Effector CD4-positive, alpha-beta T cell (primary cell): ENCODE measurements at places on chromosomes 1 and 21.

DNA sequence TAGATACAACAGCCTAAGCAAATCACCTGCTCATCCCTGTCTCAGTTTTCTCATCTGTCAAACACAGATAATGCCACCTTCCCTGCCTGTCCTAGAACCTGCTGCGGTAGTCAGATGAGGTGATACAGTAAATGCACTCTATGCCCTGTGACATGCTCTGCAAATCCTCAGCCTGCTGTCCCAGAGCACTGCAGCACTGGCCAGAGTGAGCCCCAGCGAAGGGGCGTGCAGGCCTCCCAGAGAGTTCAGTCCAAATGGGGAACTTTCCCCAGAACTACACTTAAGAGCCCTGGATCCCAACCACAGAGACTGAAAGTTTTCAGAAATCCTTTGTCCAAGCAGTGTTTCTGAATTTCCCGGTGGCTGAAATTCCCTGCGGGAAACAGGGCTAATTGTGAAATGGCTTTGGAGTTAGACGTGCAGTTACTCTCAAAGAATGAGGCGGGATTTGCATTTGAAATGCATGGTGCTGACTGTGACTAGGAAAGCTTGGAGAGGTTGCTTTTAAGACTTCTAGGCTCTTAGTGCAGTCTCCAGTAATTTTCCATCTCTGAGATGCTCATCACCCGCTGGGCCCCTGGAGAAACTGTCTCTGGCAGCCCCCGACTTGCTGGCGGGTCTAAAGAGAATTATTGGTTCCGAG is 206.5 kb upstream of the AJAP1 start:
- DNase-seq: no peak

DNA sequence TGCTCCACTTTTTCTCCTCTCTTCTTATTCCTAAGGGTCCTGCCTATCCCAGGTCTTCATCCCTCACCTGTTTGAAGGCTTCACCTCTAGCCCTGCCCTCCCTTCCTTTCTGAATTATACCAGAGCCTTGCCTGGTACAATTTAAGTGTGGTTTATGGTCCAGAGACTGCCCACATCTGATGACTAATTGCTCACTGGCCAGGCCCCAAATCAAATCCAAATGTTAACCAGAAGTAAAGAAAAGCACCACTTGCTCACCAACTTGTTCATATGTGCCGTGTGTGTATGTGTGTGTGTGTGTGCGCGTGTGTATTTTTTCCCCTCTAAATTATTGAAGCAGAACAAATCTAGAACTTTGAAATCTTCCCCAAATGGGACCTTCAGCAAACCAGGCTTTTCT is 26.4 kb downstream of the MYOM3 start:
- no peak for DNase-seq

DNA sequence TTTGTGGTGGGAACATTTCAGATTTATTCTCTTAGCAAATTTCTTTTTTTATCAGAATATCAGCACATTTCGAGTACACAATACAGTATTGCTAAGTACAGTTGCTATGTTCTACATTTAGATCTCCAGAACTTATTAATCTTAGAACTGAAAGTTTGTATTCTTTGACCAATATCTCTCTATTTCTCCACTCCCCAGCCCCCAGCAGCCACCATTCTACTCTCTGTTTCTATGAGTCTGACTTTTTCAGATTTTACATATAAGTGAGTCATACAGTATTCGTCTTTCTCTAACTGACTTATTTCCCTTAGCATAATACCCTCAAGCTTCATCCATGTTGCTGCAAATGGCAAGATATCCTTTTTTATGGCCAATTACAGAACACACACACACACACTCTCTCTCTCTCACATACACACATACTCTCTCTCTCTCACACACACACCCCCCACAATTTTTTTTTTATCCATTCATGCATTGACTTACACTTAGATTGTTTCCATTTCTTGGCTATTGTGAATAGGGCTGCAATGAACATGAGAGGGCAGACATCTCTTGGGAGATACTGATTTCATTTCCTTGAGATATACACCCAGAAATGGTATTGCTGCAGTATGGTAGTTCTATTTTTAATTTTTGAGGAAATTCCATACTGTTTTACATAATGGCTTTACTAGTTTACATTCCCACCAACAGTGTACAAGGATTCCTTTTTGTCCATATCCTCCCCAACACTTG is 15.7 kb downstream of the RPTN start:
- DNase-seq: no peak

GRCh38 chr1:40901886-40902852 is 40.0 kb upstream of the CITED4 start:
- no peak for DNase-seq

- no peak for DNase-seq
These were observed 16.7 kb upstream of the FAM110D start for GRCh38 chr1:26142159-26142558.

GRCh38 chr21:44348861-44349260 is 4.6 kb upstream of the TRPM2 start:
- DNase-seq: no peak

DNA sequence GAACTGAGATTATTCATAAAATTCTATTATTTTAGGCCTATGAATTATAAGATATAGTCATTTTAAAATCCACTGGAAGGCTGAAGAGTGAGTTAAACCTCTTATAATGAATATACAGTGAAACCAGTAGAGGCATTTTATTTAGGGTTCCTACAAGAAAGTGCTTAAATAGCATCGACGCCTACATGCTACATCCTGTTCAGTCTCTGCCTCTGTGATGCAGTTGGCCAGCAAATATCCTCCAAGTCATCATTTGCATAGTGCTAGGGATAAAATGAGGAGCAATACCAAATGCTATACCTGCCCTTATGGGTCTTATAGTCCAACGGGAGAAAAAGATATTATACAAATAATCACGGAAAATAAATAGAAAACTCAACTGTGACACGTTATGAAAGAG is 59.6 kb downstream of the EDEM3 start:
- DNase-seq: no peak

GRCh38 chr1:192167911-192168700 is 9.8 kb downstream of the RGS18 start:
- DNase-seq: no peak

GRCh38 chr1:109111386-109112055 is 2.4 kb upstream of the ELAPOR1 start:
- no peak for DNase-seq

GRCh38 chr1:37932759-37933158 is 14.1 kb downstream of the INPP5B start:
- no peak for DNase-seq

DNA sequence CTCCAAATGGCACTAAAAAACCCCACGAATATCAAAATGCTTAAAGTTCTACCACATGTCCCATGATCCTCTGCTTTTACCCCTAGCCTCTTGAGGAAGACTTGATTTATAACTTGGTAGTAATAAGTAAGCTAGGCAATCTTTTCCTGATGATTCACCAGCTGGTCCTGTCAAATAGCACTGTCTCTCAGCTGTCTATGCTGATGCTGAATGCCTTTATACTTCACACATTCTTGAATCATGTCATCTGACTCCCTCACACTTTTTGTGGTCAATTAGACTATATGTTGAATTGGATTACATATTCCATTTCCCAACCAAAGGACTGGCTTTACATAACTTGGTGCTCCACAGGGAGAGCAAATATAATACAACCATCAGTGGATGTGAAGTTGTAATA is 16.6 kb downstream of the C21orf91 start:
- DNase-seq: no peak

GRCh38 chr1:207497941-207498340 is 2.0 kb downstream of the CR1 start:
- no peak for DNase-seq

- no peak for DNase-seq
These were observed 5.3 kb upstream of the SFT2D2 start for GRCh38 chr1:168220470-168220871.

DNA sequence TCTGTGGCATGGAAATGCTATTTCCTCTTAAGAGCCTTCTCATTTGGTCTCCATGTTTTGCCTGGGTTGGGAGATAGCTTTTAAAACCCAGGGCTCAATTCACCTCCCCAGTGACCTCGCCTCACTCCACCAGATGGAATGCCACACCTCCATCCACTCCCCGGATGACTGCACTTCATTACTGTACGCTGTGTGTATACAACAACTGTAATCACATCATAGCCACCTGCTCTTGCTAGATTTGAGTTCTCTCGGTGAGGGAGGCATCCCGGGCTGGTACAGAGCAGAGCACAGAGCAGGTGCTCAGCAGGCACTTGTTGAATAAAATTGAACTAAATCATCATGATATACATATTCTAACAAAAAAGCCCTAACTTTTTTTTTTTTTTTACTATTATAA is 26.0 kb downstream of the SDE2 start:
- DNase-seq: no peak
